ENCODE measurements at places on chromosomes 6 and 20.

DNA sequence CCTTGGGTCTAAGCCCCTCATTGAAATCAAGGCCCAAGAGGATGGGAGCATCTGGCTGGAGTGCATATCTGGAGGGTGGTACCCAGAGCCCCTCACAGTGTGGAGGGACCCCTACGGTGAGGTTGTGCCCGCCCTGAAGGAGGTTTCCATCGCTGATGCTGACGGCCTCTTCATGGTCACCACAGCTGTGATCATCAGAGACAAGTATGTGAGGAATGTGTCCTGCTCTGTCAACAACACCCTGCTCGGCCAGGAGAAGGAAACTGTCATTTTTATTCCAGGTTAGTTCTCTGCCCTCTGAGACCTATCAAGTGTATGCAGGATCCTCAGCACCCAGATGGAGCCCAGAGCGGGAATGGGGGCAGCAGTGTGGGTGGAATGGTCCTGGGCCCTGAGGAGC is 5.1 kb downstream of the BTN2A2 start:
- H3K27ac ChIP-seq, result no peak overlapping the region
- H3K4me3 ChIP-seq, result no peak overlapping the region
- no peaks in the 10 kb centered on the region for H3K27me3 ChIP-seq
- DNase-seq, result no peak
- H3K36me3 ChIP-seq, result no peaks in the 10 kb centered on the region
- H3K4me1 ChIP-seq, result peaks cover 19% of the 10 kb centered on the region

DNA sequence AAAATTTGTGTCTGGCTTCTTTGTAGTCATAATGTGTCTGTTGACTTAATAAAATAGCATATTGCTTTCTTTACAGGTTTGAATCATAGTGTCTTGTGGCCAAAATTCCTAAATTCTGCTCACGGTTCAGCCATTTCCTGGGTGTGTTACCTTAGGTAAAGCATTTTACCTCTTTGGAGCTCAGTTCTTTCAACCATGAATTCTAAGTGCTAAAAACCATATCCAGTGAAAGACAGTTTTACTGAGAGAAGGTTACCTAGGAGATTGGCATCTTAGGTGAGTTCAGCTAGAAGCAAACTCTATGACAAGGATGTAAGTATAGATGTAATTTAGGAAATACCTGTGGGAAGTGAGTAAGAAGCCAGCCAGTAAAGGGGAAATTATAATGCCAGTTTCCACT is 20.7 kb downstream of the CRYBG1 start:
- H3K36me3 ChIP-seq, result 0 out of 2 replicates have a peak, but pooled peaks cover 3% of the 10 kb centered on the region
- no peak overlapping the region for H3K4me3 ChIP-seq
- H3K27ac ChIP-seq, result peak overlapping the region; percentile 42
- no peaks in the 10 kb centered on the region for H3K27me3 ChIP-seq

GRCh38 chr6:37538107-37538506 is 38.4 kb upstream of the CCDC167 start:
- no peaks in the 10 kb centered on the region for H3K27me3 ChIP-seq
- no peak overlapping the region for H3K4me3 ChIP-seq
- no peak overlapping the region for H3K27ac ChIP-seq
- no peaks in the 10 kb centered on the region for H3K36me3 ChIP-seq
- DNase-seq, result peak; percentile 50
- no peaks in the 10 kb centered on the region for H3K4me1 ChIP-seq

GRCh38 chr20:34337982-34338726 is 24.9 kb upstream of the ITCH start:
- no peaks in the 10 kb centered on the region for H3K36me3 ChIP-seq
- no peaks in the 10 kb centered on the region for H3K27me3 ChIP-seq
- no peak overlapping the region for H3K27ac ChIP-seq
- peaks cover 41% of the 10 kb centered on the region for H3K4me1 ChIP-seq
- DNase-seq, result no peak

Data from PC-9 (cell line).